Activated CD4-positive, alpha-beta T cell treated with anti-CD3 and anti-CD28 coated beads, Interleukin-2, amount 10 ng/mL, durations not matched to agents 24 days and 14 days (primary cell): ENCODE measurements at places on chromosomes 4 and X.

- no peak for DNase-seq
Observed at GRCh38 chr4:139295942-139296299, 5.4 kb upstream of the NAA15 start.

DNA sequence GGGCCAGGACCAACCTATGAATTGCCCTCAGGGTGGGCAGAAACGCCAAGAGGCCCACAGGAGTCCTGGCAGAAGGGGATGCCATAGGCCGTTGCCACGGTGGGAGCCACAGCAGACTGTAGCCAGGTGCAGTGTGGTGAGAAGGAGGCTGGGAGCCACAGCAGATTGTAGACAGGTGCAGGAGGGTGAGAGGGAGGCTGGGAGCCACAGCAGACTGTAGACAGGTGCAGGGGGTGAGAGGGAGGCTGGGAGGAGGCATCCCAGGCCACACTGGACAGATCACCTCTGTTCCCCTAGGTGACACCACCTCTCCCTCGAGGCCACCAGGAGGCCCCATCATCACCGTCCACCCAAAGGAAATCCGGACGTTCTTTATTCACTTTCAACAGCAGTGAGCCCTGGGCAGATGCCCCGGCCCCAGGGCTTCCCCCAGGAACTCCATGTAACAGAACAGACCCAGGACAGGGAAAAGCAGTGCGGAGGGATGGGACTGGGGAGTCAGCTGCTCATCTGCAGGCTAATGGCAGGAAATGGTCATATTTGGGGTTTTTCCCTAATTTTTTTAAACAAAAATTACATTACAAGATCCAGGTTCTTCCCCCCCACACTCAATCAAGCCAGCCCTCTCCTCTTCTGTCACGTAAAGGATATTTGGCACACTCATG, 19.5 kb upstream of the MRFAP1 start:
- no peak for DNase-seq

DNA sequence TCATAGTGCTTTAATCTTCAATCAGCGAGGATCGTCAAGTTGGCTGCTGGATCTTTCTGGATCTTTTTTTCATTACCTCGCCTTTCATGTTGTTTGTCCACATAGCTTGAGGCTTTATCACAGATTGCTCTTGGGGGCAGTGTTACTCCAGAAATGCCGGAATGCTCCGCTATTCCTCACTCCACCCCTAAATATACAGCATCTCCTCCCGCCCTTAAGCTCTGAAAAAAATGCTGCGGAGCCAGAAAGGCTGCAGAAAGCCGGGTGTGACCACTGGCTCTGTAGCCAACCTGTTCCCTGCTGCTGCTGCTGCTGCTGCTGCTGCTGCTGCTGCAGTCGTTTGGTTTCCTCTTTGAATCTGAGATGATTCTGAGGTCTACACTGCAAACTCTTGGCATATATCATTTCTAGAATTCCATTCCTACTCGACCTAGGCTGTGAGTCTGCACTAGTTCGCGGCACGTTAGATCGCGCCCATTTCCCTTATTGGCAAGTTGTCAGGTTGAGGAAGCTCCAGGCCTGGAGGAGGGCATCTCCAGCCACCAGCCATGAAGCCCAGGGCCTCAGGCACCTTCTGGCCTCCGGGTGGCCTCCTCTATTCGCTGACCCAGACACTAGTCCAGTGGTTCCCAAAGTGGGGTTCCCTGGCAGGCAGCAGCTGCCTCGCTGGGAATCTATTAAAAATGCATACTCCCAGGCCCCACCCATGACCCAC, 34.2 kb downstream of the WDR13 start:
- peak; percentile 92 for DNase-seq

DNA sequence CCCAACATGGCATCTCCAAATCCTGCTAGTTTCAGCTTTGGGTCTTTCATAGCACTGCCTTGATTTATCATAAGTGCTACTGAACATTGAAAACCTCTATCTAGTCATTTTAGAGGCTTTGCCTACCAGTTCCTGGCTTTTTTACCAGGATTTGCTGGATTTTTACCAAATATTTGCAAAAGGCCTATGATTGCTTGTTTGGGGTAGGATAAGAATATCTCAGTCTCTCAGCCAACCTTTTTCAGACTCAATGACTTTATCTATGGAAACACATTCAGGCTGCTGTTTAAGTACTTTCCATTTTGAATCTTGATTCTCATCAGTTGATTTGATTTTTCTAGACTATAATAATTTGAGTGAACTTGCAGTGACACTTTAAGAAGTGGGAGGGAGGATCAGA, 80.1 kb downstream of the NPFFR2 start:
- no peak for DNase-seq

DNA sequence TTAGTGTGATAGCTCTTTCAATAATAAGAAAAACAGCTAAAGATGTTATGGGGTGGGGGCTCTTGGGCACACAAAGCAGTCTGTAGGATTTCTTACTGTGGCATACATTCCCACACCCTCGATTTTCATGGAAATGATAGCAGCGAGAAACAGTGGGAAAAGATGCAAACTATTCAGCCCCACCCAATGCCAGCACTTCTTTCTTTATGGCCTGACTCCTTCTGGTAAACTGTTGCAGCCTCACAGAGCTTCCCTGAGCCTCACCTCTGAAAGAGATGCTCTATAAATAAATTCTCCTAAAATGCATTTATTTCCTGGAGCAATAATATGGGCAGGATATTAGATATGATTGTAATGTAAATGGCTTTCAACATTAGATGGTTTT, 910 bp downstream of the ANK2 start:
- DNase-seq, result no peak

GRCh38 chrX:150044556-150044955, 106.3 kb upstream of the EOLA2 start:
- DNase-seq, result no peak

DNA sequence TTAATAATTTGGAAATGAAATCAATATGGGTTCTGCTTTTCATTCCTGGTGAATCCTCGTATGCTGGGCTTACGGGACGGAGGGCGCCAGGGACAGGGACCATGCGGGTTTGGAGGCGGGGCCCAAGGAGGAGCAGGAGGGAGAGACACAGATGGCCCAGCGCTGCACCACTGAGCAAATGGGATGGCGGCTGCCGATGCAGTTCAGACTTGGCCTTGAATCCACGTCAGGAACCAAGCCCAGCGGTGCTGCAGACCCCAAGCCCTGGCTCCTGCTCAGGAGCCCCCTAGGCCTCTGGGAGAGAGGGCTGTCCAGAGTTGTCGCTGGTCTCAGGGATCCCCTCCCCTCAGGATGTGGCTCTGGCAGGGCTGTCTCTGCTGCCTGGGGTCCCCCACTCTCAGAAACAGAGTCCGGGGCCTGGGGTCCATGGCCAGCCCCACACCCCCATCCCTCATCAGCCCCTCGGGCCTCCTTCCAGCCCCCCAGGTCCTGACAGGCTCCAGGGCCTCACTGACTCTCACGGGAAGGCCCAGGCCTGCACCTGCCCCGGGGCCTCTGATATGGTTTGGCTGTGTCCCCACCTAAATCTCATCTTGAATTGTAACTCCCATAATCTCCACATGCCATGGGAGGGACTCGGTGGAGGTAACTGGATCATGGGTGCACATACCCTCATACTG, 75.2 kb downstream of the FAM53A start:
- no peak for DNase-seq

DNA sequence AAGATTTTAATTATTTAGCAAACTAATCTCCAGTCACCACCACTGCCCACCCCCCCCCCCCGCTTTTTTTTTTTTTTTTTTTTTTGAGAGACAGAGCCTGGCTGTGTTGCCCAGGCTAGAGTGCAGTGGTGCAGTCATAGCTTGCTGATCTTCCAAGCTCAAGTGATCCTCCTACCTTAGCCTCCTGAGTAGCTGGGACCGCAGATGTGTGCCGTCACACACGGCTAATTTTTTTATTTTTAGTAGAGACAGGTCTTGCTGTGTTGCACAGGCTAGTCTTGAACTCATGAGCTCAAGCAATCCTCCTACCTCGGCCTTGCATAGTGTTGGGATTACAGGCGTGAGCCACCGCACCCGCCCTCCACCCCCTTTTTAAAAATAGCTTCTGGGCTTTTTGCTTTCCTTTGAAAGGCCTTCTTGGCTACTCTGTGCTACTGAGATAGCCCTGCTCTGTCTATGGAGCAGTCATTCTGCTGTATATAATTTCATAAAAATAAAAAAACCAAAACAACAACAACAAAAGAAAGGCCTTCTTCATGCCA, 18.7 kb downstream of the TXLNG start:
- DNase-seq, result no peak

DNA sequence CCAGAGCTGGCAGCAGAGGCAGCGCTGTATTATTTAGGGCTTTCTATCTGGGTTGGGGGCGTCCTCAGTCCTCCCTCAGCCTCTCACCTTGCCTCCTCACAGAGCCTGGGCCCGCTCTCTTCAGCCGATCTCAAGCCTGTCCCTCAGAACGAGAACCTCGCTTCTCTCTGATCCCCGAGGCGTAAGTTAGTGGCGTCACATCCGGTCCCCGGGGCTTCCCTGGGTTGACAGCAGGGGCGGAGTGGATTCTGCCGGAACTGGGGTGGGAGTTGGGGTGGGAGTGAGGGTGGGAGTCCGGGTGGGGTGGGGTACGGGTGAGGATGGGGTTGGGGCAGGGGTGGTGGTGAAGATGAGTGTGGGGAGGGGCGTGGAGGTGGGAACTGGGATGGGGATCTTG, at the start of gene MAGEA10:
Gene MAGEA10, minus strand, starts transcription at position 190 of the 397 bp plus-strand sequence. CDS start 2,957 bp downstream, outside the sequence.
- no peak for DNase-seq

- no peak for DNase-seq
Observed at GRCh38 chr4:181897935-181898334, 345.3 kb upstream of the TENM3 start.

- DNase-seq, result no peak
Observed at GRCh38 chr4:29538889-29539646, 1181.1 kb upstream of the PCDH7 start.
